ENCODE measurements at places on chromosomes 5 and 9.

GRCh38 chr5:79841172-79841571 is 149.9 kb downstream of the MTX3 start:
- no peak for DNase-seq

DNA sequence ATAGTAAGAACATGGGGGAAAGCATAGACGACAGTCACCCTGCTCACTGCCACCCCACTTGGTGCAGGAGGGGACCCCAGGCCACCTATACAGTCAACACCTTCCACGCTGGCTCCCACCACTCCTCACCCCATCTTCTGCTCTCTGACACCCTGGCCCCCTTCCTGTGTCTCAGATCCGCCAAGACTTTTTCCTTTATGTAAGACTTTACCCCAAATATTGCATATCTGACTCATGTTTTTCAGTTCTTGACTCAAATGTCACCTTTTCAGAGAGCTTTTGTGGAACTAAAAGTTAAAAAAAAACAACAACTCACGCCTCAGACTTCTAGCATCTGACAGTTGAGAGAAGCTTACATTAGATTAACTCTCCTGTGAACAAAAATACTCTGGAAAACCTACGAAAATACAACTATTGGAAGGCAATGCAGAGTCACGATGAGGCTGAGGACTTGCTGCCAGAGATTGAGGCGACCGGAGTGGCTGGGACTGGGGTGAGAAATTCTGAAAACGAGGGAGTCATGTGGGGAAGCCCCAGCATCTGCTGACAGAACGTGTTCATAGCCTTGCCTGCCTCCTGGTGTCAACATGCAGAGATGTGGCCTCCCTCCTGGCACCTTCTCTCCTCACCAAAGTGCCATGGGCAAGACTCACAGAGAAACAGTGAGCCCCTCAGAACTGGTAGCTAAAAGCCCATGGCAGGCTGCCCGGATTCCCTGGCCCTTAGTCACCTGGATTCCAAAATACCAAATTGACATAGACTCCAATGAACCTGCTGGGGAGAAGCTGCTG is 22.4 kb upstream of the FCN2 start:
- DNase-seq, result peak; percentile 86

- DNase-seq, result no peak
Measured at GRCh38 chr9:110502842-110503241, 76.7 kb downstream of the SVEP1 start.

GRCh38 chr5:149808264-149808982 is 78.3 kb downstream of the PPARGC1B start:
- no peak for DNase-seq

GRCh38 chr5:1235379-1235778 is 10.2 kb downstream of the SLC6A18 start:
- DNase-seq, result no peak

DNA sequence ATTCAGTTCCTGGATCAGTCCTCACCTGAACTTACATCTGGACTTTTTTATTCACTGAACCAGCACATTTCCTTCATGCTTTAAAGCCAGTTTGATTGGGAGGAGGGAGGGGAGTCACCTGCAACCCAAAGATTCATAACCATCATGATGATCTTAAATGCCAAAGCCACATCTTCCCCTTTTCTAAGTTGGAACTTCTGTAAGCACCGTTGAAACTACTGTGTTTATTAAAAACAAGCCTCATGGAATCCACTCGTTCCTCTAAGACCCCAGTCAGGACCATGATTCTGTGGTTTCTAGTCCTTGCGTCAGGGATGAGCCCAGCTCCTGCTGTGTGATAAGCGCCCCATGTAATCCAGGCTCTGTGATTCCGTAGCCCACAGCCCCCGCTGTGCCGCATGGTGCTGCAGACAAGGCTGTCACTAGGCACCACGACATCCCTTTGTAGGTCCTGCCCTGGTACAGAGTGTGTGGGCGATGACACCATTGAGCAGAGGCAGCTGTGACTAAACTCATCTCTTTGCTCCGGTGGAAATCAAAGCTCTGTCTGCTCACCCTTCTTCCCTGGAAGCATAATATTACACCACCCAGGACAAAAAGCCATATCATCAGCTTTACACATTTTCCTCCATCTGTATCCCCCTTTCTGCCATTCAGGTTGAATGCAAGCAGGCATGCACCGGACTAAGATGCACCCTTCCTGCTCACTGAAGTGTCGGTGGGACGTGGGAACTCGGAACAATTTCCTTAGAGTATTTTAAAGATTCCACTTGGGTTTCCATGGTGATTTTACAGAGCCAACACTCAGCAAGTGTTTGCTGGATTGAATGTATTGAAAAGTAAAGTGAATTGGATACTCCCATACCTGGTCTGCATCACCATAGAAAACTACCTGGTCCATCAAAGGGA is 132.0 kb upstream of the FSTL4 start:
- no peak for DNase-seq

DNA sequence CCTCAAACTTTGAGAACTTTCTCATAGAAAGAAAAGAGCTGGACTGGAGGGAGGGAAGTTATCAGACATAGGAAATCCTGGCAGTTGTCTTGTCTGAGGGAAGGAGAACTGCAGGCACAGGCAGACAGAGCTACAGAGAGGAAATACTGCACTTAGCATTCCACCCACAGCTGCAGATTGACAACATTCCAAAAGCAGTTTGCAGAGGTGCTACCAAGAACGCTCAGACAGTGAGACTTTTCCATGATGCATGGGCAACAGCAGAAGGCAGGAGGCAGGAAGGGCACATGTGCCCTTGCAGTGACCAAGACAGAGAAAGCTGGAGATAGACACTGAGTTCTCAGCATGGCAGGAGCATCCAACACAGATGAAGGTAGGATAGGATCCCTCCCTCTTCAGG is 327.5 kb upstream of the ZNF462 start:
- no peak for DNase-seq

GRCh38 chr5:34007201-34007620 is 639 bp downstream of the AMACR start:
- no peak for DNase-seq

- DNase-seq, result no peak
Measured at GRCh38 chr5:82338771-82339373, 60.7 kb upstream of the RPS23 start.

GRCh38 chr5:135120951-135121350 is 86.9 kb upstream of the PITX1 start:
- DNase-seq, result no peak

- no peak for DNase-seq
Measured at GRCh38 chr5:176714067-176714466, 66.8 kb downstream of the TSPAN17 start.

DNA sequence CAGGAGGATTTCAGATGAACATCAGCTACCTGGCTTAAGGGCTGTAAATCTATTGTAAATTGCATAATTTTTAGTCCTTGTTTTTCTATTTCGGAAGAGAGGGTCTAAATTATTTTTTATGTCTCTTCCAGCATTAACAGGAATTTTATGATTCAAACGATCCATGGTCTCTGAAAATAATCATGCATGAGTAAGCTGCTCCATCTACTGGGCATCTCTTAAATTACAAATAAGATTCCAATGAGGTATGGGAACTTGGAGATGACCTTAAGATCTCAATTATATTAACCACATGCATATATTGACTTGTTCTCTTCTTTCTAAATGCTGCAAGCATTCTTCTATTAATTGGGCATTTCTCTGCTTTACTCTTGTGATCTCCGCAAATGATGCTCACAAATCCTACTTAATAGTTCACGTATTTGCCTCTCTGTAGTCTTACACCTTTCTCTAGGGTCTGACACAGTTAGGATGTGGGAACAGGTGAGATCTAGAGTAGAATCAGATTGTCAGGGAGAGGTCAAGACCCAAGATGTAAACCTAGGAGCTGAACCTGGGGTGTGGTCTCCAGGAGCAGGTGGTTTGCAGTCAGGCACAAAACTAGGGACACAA is 86.9 kb downstream of the NUDT12 start:
- peak; percentile 39 for DNase-seq

- no peak for DNase-seq
Measured at GRCh38 chr9:107258919-107259318, 24.2 kb upstream of the RAD23B start.

DNA sequence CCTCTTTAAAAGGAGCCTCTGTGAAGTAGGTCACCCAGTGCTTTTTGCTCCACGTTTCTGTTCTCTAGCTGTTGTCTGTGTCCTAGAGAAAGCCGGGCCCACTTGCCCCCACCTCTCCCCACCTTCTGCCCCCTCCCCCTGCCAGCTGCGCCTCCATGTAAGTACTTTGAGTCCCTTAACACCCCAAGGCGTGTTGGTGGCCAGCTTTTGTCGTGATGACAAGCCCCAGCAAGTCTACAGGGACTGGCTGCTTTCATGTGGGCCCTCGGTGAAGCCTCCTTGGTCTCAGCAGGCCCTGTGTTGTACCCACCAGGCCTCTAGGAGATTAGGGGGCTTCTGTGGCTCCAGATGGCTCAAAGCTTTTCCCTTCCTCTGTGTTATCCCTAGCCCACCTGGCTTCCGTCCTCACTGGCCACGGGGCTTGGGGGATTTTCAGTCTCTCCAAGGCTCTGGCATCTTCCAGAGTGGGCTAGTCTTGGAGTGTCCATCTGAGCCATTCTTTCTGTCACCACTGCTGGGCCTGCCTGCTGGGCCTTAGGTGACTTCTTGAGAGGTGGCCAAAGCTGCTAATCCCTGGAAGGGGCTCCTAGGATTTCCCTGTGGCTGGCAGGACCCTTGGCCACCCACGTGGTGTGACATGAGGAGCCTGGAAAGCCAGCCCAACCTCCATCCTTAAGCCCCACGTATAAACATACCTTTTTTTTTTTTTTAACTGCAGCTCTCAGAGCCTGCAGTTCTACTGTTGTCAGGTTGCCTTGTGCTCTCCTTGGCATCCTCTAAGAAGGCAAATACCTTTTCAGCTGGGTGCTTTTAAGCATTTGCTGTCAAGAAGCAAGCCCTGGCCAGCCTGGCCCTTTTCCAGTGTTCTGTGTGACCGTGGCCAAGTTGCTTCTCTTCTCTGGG is 1.1 kb upstream of the NDST1 start:
- no peak for DNase-seq

GRCh38 chr9:71355884-71356283 is 234.5 kb upstream of the TRPM3 start:
- DNase-seq, result no peak

DNA sequence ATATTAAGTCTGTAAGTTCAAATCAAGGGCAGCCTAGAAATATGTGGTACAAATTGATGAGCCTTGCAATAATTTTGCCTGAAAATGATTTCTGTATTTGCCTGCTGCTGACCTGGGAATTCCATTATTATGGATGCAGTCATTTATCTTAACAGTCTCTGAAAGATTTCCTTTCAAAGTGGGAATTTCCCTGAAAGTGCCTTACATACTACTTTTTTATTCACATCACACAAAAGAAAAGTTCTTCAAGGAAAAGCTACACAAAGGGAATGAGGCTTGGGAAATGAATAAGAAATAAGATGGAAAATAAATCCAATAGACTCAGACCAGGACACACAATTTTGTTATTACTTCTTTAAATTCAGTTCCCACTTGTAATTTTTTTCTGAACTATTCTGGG is 537.8 kb upstream of the PTGER4 start:
- no peak for DNase-seq

DNA sequence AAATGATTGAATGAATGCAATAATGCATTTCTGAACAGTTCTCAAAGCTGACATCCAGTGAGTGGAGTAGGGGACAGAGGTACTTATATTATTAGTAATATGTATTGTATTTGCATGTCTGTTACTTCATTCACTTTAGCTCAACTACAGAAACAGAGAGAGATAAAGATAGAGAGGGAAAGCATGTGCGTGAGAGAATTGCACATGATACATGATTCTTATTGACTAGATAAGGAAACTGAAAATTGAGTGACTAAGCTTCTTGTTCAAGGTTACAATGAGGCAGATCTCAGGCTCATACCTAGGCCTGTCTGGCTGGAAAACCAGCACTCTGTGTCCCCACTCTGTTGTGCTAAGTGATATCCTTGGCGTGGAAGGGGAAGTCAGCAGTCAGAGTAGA is 337.7 kb upstream of the KLF4 start:
- no peak for DNase-seq

GRCh38 chr5:55672477-55672911 is 39.6 kb downstream of the SLC38A9 start:
- DNase-seq, result no peak

DNA sequence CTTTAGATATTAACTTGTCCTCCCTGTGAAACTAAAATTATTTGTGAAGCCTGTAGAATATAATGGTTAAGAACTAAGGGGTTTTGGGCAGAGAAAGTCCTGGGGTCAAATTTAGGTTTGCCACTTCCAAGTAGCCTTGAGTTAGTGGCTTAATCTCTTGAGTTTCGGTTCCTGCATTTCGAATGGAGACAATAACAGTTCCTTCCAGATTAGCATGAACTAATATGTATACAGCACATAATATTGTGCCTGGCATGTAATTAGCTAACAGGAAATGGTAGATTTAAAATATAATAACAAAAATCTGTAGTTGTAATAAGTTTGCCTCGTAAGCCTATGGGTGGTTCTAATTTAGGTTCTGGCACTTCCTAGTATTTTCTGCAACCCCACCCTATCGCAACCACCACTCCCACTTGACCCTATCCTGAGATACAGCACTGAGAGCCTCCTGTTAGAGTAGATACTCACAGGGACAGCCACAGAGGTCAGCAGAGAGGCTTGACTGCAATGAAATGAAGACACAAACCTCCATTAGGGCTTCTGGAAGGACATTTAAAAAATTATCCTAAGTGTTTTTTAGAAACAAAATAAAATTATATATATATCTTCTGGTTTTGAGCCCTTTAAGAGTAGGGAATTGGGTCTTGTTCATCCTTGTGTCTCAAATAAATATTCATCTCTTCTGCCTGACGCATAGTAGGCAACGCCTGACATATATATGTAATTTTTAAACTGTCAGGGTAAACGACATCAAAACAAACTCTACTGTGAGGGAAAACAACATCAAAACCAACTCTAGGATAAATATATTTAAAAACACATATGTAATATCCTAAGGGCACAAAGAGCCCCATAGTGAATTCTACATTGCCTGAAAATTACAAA is 8.5 kb downstream of the SPINK9 start:
- no peak for DNase-seq

DNA sequence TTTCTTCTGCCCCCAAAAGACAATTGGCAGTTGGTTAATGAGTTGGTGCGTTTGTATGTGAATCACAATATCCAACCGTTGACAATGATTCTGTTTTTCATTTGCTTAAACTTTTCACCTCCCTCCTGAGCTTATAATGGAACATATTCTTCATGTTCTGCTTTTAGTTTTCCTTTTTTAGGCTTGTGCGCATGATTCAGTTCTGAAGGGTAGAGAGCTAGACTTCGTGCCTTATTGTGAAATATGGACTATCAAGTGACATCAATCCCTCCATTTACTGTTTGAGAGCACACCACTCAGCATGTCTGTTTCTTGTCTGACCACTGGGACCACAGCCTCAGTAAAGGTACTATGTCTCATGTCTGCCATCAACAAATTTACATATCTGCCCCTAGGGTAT is 30.5 kb upstream of the LPAR1 start:
- no peak for DNase-seq

DNA sequence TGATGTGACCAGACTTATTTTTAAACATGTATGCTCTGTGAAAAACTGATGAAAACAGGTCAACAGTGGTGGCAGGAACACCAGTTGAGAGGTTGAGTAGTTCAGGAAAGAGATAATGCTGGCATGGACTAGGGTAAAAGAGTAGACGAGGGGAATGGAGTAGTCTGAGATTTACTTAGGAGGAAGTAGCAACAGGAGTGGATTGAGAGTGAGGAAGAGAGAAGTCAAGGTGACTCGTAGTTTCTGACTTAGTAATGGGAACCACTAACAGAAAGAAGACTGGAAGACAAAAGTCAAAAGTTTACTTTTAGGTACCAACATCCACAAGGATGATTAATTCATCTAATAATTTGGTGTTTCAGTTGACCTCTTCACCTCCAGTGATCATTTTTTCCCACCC is 3.6 kb downstream of the SRA1 start:
- peak; percentile 57 for DNase-seq
